ENCODE measurements at places on chromosomes 5 and 9. TPM values are rescaled to one million over a fixed set of nuclear protein-coding genes. Genes with fewer than 3 reads are reported as not detected.

Gene TMEM267
- 8.4 TPM for total RNA-seq

Gene PCDHGB7
- total RNA-seq: 23.6 TPM

Gene FAM81B
- total RNA-seq: not detected

Gene NINJ1
- total RNA-seq: 68.3 TPM

Gene STPG3
- not detected for total RNA-seq

Gene IFNA21
- not detected for total RNA-seq

Gene CXCL14
- not detected for total RNA-seq

Gene SPINK14
- not detected for total RNA-seq

Gene OTULINL
- 4.8 TPM for total RNA-seq

Gene LRRC19
- total RNA-seq: not detected

Gene ENG
- total RNA-seq: 72.1 TPM

Gene RASEF
- total RNA-seq: 0.39 TPM

Gene ACOT12
- total RNA-seq: not detected

Gene SPINK4
- not detected for total RNA-seq

Gene TMC1
- not detected for total RNA-seq

Gene KLHL3
- total RNA-seq: 2.2 TPM

Gene NOL6
- 12.3 TPM for total RNA-seq

Gene DPYSL3
- 151 TPM for total RNA-seq

Gene MARCOL
- total RNA-seq: not detected

Gene UGT3A1
- not detected for total RNA-seq

Gene PRRX2
- 31.1 TPM for total RNA-seq

Gene DRD1
- total RNA-seq: not detected

Gene IL7R
- total RNA-seq: 0.48 TPM

Gene PCDHGA2
- 0.39 TPM for total RNA-seq

Gene PPP3R2
- not detected for total RNA-seq
